Activated CD4-positive, alpha-beta T cell treated with anti-CD3 and anti-CD28 coated beads, Interleukin-2, amount 50 U/mL, for 24 hours (primary cell): ENCODE measurements at places on chromosomes 6 and 20.
A peak's percentile ranks its signal among the peaks of the same experiment; 100 is the strongest.

DNA sequence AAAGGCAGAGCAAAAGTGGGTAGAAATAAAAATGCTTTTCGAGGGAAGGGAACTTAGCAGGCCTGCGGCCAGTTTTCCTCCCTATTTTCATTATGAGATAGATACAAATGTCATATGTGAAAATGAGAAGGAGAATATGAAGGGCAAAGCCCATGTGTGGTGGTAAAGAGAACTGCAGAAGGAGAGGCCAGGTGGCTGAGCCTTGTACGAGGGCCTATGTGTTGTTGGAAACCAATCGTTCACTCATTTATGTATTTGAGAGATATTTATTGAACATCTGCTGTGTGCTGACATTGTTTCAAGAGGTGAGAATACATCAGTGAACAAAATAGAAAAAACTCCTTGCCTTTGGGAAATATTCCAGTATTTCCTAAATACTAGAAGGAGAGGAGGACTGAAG, 147.7 kb downstream of the SH3BGRL2 start:
- DNase-seq: no peak

- peak; percentile 17 for DNase-seq
Measured at GRCh38 chr6:135162678-135163439, 18.2 kb upstream of the MYB start.

DNA sequence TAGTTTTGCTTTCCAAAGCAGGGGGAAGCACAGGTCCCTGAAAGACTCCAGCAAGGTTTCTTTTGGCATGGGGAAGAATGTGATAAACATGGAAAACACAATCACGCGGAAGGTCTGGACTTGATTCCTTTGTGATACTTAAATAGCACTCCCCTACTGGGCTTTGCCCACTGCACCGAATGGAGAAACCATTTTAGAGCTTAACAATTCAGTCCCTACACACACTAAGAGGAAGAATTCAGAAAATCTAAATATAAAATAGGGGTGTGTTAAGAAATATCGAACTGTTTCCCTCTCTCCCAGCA, 71.4 kb upstream of the NHSL1 start:
- DNase-seq: no peak

DNA sequence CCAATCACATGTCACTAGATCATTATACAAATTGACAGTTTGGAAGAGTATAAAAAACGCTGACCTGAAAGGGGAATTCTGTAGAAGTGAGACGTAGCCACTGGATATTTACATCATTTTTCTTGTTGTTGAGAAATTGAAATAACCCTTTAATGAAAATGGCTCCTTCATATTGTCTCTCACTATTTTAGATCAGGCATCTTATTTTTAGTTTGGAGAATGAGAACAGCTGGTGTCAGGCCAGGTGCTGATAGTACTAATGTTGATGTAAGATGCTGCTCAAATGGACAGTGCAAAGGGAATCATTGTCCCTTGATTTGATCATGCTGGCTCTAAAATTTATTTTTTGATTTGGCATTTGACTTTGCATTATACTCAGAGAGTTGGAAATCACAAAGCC, 17.4 kb downstream of the NKAIN2 start:
- DNase-seq: no peak

DNA sequence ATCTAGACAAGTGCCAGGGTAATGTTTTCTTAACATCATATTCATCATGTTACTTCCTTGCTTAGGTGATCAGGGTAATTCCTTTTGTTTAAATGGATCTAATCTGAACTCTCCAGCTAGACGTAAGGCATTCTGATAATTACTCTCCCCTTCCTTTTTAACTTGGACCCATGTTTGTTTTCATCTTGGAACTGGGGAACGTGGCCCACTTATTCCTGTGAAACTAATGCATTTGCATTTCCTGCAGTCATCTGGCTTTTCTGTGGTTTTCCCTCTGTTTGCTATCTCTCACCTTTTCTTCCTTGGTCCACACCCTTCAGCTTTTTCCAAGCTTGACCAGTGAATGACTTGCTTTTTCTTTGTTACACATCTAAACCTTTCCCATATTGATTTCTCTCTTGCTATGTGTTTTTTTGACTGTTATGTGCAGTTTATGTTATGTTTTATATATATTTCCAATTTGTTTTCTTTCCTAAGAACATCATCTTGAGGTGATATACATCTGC, 33.3 kb downstream of the SLX4IP start:
- DNase-seq: no peak

DNA sequence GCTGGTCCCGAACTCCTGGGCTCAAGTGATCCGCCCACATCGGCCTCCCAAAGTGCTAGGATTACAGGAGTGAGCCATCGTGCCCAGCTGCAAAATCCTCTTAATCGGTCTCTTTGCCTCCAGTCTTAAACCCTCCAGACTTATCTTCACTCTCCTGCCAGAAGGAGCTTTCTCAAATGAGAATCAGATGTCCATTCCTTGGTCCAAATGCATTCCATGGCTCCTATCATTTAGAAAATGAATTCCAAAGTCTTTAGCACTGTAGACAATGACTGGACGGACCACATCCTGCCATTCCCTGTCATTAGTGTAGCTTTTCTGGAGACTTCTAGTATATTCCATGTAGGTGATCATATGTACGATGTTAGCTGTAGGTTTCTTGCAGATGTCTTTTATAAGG, 141.9 kb downstream of the ID4 start:
- DNase-seq: no peak

GRCh38 chr6:150813993-150814359, 51.5 kb upstream of the MTHFD1L start:
- DNase-seq: no peak

GRCh38 chr6:142534076-142534475, 232.3 kb downstream of the ADGRG6 start:
- no peak for DNase-seq
